ENCODE measurements at places on chromosomes 2 and 18.

- DNase-seq: no peak
Observed at GRCh38 chr2:149192427-149192826, 138.0 kb upstream of the LYPD6 start.

DNA sequence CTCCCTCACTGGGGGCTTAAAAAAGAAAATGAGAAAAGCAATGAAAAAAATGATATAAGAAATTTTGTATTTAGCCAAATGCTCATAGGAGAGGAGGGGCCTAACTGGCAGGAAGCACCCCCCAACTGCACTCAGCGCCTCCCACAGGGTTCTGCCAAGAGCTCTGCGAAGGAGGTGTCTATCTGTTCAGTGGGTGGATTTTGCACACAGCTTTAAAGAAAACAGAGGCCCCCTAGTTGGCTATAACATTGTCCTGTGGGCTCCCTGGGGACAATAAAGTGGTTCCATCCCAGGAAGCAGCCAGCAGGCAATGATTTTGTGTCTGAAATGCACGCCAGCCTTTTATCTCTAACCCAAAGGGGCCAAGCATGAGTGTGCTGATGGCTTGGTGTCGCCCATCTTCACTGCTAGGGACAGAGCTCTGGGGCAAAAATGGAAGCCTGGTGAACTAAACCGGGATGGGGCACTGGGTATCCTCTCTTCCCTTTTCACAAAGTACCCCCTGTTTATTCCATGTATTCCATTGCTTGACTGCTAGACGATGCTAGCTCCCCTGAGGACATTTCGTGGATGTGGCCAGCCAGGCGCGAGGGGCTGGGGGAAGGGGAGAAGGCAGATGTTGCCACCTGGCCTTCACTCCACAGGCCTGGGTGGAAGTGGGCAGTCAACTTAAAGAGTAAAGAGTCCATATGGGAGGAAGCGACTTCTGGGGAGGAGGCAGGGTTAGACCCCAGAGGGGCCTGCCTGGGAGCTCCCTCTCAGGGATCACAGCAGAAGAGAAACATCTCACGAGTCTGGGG lies 205.7 kb downstream of the CYP26B1 start:
- no peak for DNase-seq

DNA sequence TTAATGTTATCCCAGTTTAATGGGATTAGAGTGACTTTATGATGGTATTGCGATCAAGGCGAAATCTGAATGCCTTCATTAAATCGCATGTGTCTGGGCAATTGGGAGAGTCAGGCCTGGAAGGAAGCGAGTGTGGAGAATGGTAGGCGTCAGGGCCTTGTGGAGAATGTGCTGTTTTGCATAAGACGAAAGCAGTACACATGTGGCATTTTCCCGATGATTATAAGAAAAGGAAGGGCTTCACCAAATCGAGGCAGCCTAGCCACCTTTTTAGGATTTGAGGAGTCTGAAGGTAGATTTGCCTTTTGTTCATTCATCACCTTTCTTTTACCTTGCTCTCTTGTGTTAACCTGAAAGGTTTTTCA lies 1.0 kb downstream of the ZNF532 start:
- no peak for DNase-seq

DNA sequence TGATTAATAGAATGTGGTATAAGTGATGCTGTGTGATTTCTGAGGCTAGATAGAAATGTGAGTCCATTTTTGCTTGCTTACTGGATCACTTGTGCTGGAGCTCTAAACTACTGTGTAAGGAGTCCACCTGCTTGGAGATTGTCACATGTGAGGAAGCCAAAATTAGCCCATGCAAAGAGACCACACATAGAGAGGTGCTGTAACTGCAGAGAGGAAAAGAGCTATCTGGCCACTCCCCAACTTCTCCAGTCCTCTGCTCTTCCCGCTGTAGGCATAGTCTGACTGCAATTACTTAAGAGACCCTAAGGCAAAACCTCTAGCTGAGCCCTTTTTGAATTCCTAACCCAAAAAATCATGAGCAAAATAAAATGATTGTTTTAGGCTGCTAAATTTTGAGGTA lies 120.6 kb upstream of the FBXO11 start:
- DNase-seq: no peak

DNA sequence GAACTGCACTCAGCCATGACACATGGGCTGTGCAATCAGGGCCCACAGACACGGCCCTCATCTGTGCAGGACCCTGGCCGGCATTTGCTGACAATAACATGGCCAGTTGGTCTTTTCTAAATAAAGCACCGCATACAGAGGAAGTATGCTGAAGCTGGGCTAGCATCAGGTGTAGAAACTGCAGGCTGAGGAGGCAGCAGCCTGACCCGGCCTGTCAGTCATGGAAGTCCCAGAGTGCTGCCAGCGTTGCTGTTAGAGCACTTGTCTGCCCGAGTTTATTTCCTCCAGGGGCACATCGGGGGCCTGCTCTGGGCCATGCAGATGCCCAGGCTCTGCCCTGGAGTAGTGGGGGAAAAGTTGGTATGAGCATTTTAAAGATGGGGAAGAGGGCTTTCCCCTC lies 4.1 kb upstream of the PTPN18 start:
- no peak for DNase-seq

- DNase-seq: no peak
Observed at GRCh38 chr18:36028859-36029258, 38.5 kb downstream of the RPRD1A start.

- no peak for DNase-seq
Observed at GRCh38 chr2:237895544-237896506, 36.4 kb downstream of the RAMP1 start.

- DNase-seq: no peak
Observed at GRCh38 chr2:224395620-224396390, 6.1 kb downstream of the FAM124B start.

GRCh38 chr18:76977108-76977621 lies 154.8 kb downstream of the ZNF236 start:
- no peak for DNase-seq
